Astrocyte (in vitro differentiated cells and primary cell): ENCODE measurements at places on chromosomes 2 and 18. TPM values are rescaled to one million over a fixed set of nuclear protein-coding genes. Genes with fewer than 3 reads are reported as not detected.

The SETBP1 gene
- 8.5 and 12.4 TPM in 2 replicates for total RNA-seq

The TTN gene
- 0.50 and 0.53 TPM in 2 replicates for total RNA-seq

The FAM237A gene
- not detected in 2 replicates for total RNA-seq

DNA sequence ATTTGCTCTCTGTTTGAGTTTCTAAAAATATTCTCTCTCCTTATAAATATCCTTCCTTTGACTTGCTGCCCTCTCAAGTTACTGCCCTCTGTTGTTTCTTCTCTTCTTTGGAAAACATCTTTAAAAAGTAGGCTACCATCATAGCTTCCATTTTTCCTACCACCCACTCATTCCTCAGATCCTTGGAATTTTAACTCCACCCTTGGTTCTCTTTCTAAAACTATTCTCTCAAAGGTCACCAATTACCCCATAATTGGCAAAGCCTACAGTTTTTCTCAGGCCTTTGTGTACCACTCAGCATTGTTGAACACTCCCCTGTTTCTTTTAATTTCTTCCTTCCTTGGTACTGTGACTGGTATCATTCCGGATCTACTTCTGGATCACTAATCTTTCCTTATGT is 43.0 kb upstream of the ITGAV start:
- DNase-seq: peak; percentile 60

DNA sequence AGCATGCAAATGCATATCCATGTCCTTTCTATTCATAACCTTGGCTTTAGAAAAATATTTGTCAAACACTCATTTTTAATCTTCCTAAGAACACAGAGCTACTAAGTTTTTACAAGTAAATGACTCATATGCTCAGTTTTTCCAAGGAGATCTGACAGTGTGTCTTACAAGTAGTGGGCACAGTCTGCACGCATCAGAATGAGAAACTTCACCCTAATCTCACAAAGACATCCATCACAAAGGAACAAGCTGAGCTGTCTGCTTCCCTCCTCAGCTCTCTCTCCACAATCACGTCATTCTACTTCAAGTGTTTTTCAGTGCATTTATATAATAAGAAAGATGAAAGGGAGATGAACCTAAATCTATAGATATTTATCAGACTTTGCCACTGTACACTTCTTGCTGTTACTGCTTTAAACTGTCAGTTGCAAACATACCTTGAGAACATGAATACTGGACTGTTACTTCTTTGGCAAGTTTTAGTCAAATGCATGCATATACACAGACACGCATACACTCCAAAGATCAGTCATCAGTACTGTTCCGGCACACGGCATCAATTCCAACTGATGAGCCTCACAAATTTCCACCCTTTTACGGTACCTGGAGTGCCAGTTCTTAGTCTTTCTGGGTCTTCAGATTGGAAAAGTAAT is 75.7 kb downstream of the RBMS1 start:
- DNase-seq: peak; percentile 97

GRCh38 chr18:57018845-57019244 is 128.0 kb upstream of the BOD1L2 start:
- DNase-seq: no peak

GRCh38 chr2:218858138-218858445 is 1.5 kb upstream of the WNT6 start:
- no peak for DNase-seq

DNA sequence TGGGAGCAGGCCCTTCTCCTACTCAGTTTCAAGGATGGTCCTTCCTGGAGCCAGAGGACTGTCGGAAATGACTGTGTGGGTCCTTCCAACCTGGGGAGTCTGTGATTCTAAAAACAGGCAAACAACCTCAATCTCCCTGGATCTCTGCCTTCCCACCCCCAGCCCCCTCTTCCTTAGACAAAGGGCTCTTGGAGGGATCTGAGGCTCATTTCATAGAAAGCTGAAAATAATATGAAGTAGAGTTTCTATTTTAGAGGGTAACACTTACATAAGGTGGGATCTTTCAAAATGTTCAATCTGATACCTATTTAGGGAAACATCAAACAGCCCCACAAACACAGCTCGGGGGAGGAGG is 69.4 kb downstream of the RHOB start:
- DNase-seq: no peak

- no peak for DNase-seq
Measured at GRCh38 chr2:19490846-19491435, 132.5 kb upstream of the OSR1 start.

DNA sequence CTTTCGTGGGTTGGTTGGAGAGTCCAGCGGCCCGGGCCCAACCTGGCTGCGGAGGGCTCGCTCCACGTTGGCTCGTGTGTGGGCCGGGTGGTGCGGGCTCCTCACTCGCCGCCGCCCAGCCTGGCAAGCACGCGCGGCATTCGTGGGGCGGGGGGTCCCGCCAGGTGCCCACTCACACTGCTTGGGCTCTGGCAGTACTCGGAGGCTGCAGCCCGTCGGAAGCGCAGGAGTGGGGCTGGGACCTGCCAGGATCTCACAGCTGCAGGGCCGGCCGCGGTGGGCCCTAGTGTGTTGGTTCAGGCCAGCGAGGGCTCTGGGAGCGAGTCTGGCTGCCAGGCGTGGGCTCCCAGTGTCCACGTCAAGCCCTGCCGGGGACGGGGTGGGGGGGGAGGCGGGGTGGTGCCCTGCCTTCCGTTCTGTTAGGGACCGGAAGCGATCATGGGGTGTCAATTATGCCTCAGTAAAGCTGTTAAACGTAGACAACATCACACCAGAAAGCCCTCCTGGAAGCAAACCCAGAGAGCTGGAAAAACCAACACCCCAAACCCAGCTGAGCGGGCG is 1.0 kb upstream of the HS6ST1 start:
- no peak for DNase-seq

GRCh38 chr2:182207049-182207746 is 219.6 kb downstream of the PDE1A start:
- peak; percentile 24 for DNase-seq

DNA sequence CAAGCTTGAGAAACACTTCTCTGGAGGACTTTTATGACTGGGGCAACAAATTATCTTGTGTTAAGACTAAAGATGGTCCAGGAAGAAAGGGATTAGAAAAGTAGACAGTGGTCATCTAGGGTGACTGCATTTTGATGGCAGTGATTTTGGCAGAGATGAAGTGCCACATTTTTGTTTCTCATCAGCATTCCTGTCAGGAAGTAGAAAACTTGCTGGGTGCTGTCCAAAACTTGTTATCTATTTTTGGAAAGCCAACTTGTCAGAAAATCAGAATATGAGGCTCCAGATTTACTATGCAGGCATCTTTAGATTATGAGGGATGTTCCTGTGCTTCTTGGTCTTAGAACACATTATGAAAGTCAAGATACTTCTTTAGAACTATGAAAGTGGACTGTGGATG is 29.0 kb upstream of the CALCRL start:
- no peak for DNase-seq

GRCh38 chr2:47771211-47771610 is 11.7 kb upstream of the MSH6 start:
- DNase-seq: peak; percentile 94
